Stimulated activated CD4-positive, alpha-beta T cell treated with anti-CD3 and anti-CD28 coated beads, Interleukin-12 subunit alpha, Interleukin-12 subunit beta, amount 100 ng/mL, for 4 hours (primary cell): ENCODE measurements at places on chromosomes 4 and X.

DNA sequence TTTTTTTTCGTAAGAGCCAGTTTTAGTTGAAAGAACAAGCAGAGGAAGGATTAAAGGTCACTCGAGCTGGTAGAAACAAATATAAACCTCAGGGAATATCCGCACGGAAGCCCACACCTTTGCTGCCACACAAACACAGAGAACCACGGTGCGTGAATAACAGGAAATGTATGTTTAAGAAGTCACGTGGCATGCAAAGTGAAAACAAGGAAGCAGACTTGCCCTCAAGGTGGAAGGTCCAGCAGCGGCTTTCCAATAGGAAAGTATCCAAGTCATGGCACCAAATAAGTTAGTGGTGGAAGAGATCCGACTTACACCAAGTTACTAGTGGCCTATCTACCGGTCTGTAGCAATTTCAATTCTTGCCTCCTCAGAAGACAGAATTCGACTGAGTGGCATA is 215.5 kb downstream of the HHIP start:
- DNase-seq: no peak

GRCh38 chrX:49919617-49920016 is 2.8 kb upstream of the CLCN5 start:
- peak; percentile 9 for DNase-seq

DNA sequence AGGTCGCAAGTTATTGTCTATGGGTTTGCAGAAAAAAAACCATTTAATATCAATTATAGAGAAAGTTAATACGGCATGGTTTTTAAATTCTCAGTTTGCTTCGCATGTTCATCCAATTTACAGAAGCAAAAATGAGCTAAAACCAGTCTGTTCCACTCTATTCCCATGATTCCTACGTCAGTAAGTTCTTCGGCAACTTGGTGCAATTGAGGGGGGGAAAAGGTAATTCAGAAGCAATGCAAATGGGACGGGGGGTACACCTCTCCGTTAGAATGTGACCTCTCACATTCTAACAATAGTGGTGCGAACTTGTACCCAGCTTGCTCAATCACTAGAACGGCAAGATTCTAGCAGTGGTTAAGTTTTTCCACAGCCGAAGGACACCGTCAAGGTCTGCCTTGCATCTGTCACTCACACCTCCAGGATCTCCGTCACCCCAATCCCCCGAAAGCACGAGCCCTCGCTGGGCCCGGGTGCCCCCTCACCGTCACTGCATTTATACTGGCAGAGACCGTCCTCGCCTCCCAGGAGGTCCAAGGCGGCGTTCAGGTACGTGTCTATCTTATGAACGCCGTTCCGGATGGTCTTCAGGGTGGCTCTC is 653 bp downstream of the PLA2G12A start:
- DNase-seq: no peak

- DNase-seq: no peak
Measured at GRCh38 chr4:146446555-146446954, 75.2 kb downstream of the SLC10A7 start.

GRCh38 chrX:48520976-48521352 is 644 bp upstream of the EBP start:
- DNase-seq: no peak

- DNase-seq: no peak
Measured at GRCh38 chr4:7970361-7970946, 30.8 kb upstream of the AFAP1 start.

DNA sequence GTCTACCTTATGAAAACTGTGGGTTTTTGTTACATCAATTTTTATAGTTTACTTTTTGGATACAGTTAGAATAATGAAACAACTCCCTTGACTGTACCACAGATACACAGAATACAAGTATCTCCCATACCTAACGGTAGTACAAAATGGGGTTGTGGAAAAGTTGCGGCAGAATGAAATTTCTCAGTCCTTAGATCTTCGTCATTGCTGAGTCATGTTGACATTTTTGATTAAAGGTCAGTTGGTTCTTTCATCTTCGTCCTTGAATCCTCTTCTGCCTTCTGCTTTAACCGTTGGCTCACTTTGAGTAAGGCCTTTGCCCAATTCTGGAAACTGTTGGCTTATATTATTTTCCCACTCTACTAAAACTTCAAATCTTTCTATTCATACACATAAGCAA is 75.6 kb downstream of the TRIML1 start:
- no peak for DNase-seq

- no peak for DNase-seq
Measured at GRCh38 chr4:98626350-98626749, 32.1 kb downstream of the TSPAN5 start.

- DNase-seq: no peak
Measured at GRCh38 chr4:171239196-171239595, 574.0 kb upstream of the GALNTL6 start.

- no peak for DNase-seq
Measured at GRCh38 chr4:187166886-187167512, 443.3 kb upstream of the FAT1 start.

DNA sequence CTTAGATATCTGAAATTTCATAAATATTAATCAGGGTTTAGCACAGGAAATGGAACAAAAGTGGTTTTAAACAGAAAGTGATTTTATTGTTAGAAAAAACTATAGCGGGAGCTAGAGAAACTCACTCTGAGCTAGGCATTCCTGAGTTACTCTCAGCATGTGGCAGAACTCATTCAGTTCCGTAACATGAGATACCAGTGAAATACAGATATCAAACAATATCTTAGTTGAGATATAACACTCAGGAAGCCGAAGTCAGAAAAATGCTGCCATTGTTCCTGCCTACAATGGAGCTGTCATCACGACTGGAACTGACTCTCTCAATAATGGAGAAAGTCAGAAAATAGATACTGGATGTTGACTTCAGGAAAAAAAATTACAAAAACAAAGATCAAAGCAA is 1428.7 kb downstream of the PCDH18 start:
- DNase-seq: no peak

DNA sequence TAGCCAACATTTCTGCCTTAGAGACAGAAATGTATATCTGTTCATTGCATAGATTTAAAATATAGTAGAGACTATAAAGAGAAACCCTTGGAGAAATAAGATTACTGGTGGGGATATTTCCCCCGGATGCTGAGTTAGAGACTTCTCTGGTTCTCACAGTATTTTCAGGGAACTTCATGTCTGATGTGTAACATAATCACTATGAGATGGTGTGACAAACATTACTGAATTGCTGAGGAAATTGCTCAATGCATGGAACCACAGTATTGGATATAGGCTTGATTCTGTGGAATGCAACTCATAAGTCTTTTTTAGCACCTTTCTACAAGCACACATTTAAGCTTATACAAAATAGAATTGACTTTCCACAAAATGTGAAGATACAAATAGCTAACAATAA is 152.7 kb downstream of the SOWAHB start:
- no peak for DNase-seq

DNA sequence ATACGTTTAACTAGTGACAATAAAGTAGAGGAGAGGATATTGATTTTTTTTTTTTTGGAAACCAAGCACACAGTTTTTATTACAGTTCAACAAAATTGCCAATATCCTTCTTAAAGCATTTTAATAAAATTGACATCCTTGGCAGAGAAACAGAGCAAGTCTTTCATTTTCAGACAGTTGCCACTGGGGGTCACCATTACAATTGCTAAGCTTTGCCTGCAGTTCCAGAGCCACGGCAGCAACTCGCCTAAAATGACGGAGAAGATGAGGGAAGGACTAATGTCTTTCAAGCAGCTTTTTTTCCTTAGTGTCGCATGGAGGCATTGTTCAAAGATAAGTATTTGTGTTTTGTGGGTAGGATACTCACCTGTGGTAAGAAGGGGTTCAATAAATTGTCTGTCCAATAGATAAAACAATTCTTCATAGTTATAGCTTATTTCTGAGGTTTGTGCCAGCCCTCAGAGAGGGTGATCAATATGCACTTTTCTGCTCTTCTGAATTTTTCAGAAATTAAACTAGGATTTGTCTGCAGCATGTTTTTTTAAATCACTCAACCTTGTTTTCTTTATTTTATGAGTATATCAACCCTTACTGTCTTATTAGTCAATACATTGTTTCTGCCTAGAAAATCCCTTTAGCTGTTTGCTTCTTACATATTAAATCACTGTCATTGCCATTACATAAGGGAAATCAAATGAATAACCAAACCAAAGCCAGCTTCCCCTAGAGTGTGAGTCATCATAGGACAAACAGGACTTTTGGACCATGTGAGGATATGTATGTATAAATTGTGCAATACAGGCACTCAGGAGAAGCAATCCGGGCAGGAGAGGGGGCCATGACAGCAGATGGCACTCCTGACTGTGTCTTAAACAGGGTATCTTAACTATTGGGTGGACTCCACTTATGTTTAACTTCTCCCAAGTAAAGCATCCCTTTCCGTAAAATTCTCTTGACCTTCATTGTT is 508.1 kb upstream of the ARX start:
- no peak for DNase-seq

DNA sequence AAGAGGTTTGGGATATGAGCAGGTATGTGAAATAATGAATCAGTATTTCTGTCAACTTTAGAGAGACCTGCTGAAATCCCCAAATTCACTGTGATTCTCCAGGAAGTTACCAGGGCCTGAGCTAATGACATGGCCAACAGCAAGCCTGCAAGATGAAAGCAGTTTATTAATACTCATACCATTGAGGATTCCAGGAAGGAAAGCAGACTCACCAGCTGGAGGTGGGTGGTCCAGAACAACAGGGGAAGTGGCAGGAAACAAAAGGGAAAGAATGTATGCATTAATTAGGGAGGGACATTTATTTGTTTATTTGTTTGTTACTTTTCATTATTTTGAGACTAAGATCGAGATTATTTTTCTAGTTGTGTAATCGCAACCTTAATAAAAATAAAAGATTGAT is 196.6 kb upstream of the AGA start:
- no peak for DNase-seq

GRCh38 chr4:138891631-138892031 is 124.0 kb upstream of the NOCT start:
- no peak for DNase-seq

DNA sequence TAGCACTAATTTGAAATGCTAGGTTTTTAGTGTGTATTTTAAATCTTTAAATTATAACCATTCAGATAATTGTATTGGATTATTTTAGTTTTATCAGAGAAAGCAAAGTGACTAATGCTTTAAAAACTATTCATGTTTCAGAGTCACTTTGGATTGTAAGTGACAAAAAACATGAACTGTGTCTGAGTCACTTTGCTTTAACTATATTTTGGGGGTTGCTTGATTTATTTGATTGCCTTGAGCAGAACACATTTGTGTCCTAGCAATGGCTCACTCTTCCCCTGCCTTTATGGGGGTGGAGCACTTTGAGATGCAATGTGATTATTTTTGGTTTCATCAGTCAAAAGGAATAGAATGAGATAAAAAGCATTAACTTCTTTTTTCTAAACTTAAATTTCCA is 188.4 kb upstream of the ARX start:
- no peak for DNase-seq

DNA sequence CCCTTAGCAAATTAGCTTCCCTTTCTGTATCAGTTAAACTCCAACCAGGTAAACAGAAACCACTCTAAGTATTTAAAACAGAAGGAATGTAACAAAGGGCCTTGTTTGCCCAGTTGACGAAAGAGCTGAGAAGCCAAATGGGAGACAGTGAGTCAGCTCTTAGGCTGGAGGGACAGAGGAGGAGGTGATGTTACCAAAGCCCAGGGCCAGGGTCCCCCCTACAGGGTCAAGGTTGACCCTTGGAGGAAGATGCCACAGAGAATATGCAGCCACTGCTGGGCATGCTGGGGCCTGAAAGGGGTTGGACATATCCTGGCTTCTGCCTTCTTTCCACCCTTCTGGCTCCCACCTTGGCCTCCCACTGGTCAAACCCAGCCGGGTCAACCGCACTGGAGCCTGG is 38.3 kb upstream of the LGI2 start:
- no peak for DNase-seq

- DNase-seq: no peak
Measured at GRCh38 chr4:51884055-51884454, 41.1 kb downstream of the DCUN1D4 start.

GRCh38 chrX:3177851-3178250 is 136.6 kb downstream of the ARSF start:
- DNase-seq: no peak

- DNase-seq: no peak
Measured at GRCh38 chr4:12734586-12734985, 749.6 kb downstream of the RAB28 start.

DNA sequence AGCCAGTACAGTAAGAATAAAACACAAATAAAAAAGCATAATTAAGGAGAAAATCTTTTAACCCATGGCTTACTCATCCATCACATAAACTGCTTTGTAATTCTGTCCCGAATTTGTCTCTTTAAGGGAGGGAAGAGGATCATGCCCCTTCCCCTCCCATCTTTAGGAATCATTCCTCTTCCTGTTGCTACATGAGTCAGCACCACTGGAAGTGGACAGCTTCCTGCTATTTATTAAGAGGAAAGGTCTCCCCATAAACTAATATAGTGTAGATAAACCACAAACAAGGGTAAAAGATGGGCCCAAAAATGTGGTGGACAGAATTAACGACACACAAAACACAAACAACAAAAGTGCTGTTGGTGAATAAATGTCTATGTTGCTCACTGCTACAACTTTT is 75.8 kb downstream of the PPP3CA start:
- no peak for DNase-seq

DNA sequence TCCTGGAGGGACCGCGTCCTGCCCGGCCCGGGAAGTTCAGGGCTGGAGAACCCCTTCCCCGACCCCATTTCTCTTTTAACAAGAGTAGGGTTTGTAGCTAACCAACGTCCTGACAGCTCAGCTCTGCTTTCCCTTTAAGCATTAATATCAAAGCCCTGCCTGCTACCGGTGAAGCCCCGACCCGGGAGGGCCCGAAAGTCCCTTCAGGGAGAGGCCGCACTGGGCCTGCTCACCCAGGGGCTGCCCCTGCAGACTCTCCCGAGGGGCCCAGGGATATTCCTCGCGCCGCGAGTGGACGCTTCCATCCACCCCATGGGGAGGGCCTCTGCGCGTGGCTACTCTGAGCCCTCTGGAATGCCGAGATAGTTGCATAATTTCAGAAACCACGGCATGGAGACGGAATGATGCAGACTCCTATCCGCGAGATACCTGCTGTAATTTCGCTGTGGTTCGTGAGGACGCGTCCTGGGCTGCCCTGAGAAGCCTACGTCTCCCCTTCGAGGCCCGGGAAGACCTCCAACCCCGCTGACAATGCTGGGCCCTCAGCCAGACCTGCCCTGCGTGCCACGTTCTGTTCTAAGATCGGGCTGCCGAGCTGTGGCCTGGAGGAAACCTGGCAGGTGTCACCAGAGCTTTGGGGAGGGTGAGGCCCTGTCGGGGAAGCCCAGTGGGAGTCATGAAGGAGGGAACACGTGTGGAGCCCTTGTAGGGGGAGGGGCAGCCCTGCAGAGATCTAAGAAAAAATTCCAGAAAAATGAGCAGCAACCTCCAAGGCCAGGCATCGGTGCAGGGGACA is 999 bp upstream of the CTBP1 start:
- DNase-seq: peak; percentile 51

GRCh38 chr4:17220816-17221215 is 291.1 kb downstream of the QDPR start:
- no peak for DNase-seq

- no peak for DNase-seq
Measured at GRCh38 chr4:76688619-76689144, 209.3 kb downstream of the SOWAHB start.

- no peak for DNase-seq
Measured at GRCh38 chr4:15744016-15744545, 34.0 kb upstream of the CD38 start.
